CD8-positive, alpha-beta memory T cell (primary cell): ENCODE measurements at places on chromosomes 5 and 9.

GRCh38 chr5:90037646-90038045, 371.9 kb downstream of the CETN3 start:
- DNase-seq: no peak

GRCh38 chr5:50875002-50875344, 208.5 kb downstream of the PARP8 start:
- no peak for DNase-seq

DNA sequence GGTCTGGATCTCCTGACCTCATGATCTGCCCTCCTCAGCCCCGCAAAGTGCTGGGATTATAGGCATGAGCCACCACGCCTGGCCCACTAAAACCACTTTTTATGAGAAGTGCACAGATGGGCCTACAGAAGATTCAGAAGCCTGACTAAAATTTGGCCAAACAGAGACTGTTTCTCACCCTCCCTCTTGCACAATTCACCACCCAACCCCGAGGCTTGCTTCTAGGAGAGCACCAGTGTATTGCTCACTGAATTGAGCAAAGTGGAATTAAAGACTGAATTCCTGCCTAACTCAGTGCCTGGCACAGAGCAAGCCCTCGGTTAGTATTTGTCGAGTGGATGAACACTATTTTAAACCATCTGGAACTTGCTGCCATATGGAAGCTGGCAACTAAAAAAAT, 3.4 kb upstream of the DCTN4 start:
- DNase-seq: no peak

GRCh38 chr9:122986010-122986409, 45.2 kb downstream of the RABGAP1 start:
- DNase-seq: no peak

- DNase-seq: no peak
Observed at GRCh38 chr5:107980923-107981692, 310.4 kb upstream of the EFNA5 start.

DNA sequence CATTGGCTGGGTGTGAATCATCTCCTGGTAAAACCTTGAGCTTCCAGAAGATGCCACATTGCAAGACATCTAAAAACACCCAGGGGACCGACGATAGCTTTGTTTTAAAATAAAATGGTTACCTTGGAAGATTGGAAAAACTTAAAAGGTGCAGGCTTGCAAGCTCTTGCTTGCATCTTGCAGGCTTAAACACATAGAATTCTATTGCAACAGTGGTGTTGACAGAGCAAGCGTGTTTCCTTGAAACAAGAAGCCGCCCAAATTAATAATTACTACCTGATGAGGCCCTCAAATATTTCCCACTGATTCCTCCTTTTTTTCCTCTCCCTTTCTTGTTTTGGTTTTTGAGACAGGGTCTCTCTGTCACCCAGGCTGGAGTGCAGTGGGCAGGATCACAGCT, 137.1 kb upstream of the BASP1 start:
- DNase-seq: no peak

DNA sequence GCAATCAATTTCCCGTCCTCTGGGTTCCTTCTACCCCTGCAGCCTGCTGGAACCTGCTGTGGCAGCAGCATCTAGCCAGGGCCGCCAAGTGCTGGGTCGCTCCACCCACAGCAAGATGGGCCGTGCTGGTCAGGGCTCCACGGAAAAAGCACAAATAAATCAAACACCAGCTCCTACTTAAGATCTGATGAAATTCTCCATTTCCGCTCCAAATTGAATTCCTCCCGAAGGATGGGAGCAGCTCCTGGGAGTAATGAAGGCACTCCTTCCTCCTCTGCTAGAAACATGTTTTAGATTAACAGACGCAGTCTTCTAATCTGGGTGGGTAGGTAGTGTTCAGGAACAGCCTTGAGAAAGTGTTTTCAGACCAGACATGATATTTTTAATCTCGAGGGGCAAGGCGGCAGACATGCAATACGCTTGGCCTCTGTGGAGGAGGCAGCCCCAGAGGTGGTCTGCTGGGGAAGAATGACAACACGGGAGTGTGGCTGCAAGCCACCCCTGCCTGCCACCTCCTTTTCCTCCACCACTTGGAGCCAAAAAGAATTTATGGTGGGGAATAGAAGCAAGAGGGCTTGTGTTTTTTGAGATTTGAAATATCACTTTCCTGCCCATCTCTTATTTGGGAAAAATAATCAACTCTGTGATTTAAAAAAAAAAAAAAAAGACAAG, 194.1 kb downstream of the AOPEP start:
- DNase-seq: no peak

- DNase-seq: no peak
Observed at GRCh38 chr5:32505756-32506155, 61.2 kb upstream of the ZFR start.

DNA sequence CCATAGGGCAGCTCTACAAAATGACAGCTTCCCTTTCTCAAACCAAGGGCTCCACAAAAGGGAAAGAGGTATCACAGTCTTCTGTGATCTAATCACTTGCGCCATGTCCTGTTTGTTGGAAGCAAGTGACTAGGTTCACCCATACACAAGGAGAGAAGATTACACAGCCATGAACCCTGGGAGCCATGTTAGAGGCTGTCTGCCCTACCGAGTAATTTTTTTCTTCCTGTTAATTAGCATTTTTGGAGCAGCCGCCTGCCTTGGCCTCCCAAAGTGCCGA, 33.2 kb upstream of the GOLPH3 start:
- DNase-seq: no peak

GRCh38 chr5:167877114-167877722, 414.2 kb upstream of the WWC1 start:
- no peak for DNase-seq

DNA sequence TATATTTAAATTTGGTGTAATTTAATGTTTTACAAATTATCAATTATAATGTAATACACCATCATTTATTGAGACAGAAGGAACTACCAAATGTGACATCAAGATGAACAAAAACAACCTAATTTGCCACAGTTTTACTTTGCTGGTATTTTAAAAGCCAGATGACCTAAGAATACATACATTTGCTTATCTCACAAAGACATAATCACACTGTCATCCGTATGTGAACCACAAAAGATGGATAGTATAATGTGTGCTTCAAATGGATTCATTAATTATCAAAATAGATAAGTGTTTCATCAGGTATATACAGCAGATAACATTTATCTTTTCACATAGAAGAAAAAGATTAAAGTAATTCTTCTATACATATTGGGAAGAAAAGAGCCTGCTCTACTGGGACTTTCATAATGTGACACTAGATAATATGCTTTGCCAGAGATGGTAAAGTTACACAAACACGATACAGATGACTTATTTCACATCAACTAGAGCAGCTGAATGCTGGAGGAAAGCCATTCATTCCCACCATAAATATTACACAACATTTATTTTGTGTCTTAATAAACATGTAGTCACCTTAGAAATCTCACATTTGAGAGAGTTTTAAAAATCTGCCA, 278.5 kb downstream of the ISL1 start:
- DNase-seq: no peak

DNA sequence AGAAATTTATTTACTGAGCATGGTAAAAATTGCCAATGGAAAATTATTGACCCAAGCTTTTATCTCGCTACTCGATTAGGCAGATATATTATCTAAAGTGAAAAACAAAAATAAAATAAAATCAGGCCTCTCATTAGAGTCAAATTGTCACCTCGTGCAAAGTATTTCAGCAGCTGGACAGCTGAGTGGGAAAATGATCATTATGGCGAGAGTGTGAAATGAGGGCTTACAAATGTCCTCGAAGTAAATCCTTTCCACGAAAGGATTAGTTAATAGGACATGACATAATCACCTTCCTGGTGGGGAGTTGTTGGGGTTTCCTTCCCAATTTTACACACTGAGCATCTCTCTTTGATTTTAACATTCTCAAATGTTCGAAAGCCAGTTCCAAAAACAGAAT, 5.4 kb upstream of the DPYSL3 start:
- no peak for DNase-seq

DNA sequence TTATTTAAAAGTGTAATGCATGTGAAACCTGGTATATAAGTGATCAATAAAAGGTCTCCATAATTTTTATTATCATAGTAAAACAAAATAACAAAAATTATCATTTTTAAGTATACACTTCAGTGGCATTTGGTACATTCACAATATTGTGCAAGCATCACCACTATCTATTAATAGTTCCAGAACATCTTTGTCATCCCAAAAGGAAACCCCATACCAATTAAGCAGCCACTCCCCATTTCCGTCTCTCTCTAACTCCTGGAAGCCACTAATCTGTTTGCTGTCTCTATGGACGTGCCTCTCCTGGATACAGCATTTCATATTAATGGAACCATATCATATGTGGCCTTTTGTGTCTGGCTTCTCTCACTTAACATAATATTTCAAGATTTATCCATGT, 7.6 kb downstream of the OLFML2A start:
- DNase-seq: no peak

- no peak for DNase-seq
Observed at GRCh38 chr9:116482740-116483139, 204.4 kb upstream of the TRIM32 start.

GRCh38 chr5:79454043-79454442, 59.9 kb downstream of the HOMER1 start:
- no peak for DNase-seq

GRCh38 chr9:136512651-136513071, 29.8 kb upstream of the SEC16A start:
- DNase-seq: no peak

GRCh38 chr9:8158574-8158973, 359.0 kb upstream of the DMAC1 start:
- no peak for DNase-seq

DNA sequence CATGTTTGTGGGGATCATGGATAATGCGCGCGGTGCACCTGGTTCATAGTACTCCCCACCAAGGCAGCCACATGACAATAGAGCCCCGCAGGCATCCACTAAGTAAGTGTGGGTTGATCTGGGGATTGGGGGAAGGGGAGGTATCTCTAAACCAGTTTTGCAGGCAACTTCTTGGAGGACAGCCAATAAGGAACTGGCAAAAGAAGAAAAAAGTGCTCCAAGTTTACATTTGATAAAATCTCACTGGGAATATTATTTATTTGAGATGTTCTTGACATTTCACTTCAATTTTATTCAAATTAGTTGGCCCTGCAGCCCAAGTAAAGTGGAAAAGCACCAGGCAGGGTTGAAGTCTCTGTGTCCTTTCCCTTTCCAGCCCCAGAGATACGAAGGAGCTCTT, 8.5 kb downstream of the FBP1 start:
- no peak for DNase-seq

DNA sequence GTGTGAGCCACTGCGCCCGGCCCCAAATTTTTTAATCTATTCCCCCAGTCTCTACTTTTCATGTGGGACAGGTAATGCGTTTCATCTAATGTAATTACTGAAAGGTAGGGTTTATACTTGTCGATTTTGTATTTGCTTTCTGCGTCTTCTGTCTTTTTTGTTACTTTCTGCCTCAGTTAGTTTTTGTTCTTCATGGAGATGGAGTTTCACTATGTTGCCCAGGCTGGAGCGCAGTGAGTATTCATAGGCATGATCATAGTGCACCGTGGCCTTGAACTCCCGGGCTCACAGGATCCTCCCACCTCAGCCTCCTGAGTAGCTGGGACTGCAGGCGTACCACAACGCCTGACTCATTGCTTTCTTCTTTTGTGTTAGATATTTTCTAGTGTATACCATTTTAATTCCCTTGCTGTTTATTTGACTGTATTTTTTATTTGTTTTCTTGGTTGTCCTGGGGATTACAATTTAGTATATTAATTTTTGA, 23.4 kb downstream of the EHMT1 start:
- DNase-seq: no peak

DNA sequence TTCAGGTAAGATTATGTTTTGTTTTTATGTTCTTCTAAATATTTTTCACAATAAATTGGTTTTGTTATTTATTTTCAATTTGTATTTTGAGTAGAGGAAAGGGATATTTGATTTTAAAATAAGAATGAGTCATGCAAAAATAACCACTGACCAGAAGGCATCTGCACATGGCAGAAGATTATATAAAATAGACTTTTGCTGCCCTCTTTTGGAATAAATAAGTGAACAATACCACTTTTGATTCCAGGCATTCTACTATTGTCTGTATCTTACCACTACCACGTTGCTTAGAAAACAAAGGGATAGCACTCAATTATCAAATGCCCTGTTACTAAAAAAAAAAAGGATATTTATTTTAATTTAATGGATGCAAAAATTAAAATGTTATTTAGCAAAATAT, 227.3 kb upstream of the ITGA1 start:
- no peak for DNase-seq

DNA sequence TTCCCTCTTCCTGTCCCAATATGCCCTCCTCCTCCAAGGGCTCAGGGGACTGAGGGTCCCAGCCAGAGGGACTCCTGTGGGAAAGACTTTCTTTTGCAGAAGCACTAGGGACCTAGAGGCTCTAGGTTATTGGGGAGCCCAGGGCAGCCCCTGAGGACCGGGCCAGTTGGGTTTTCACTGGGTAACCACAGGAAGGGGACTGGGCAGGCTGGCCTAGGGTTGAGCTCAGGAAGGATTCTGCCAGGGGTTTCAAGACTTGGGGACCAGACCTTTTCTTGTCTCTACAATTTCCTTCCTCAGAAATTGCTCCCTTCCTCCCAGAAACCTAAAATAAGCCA, 24.4 kb upstream of the HMCN2 start:
- no peak for DNase-seq

DNA sequence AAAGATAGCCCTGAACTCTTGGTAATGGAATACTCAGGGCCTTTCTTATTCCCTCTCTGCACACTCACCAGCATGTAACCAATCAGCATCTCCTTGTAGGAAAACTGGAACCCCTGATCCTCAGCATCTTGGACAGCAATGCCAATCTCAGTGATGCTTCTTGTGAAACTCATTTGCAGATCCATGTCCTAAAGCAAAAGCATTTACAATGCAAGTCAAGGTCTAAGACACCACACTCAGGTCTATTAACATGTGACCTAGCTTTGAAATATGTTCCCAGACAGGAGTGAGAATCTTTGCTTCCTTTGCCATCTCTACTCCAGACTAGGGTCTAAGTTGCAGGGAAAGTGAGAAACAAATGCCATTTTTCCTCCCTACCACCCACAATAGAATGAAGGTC, 38.2 kb downstream of the MROH2B start:
- DNase-seq: no peak

DNA sequence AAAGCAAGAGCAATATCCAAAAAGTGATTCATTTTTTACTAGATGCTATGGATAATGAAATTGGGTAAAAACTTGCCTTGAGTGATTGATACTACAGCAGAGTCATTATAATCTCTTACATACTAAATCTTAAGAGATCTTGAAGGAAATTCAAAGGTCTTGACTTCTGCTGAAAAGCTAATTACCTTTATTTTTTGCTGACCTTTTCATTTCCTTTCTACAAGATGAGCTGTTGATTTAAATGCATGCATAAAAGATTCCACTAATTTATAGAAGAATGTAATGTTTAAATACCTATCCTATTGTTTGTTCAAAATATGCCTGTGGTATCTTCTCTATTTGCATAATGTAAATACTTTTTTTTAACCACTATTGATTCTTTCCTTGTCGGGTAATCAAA, 27.2 kb downstream of the RORB start:
- DNase-seq: no peak

- no peak for DNase-seq
Observed at GRCh38 chr9:89635816-89636215, 31.0 kb downstream of the GADD45G start.
